ENCODE measurements at places on chromosomes 11 and 22.
A peak's percentile ranks its signal among the peaks of the same experiment; 100 is the strongest.

GRCh38 chr22:22536515-22536914 lies 16.4 kb upstream of the ZNF280A start:
- no peak for DNase-seq

DNA sequence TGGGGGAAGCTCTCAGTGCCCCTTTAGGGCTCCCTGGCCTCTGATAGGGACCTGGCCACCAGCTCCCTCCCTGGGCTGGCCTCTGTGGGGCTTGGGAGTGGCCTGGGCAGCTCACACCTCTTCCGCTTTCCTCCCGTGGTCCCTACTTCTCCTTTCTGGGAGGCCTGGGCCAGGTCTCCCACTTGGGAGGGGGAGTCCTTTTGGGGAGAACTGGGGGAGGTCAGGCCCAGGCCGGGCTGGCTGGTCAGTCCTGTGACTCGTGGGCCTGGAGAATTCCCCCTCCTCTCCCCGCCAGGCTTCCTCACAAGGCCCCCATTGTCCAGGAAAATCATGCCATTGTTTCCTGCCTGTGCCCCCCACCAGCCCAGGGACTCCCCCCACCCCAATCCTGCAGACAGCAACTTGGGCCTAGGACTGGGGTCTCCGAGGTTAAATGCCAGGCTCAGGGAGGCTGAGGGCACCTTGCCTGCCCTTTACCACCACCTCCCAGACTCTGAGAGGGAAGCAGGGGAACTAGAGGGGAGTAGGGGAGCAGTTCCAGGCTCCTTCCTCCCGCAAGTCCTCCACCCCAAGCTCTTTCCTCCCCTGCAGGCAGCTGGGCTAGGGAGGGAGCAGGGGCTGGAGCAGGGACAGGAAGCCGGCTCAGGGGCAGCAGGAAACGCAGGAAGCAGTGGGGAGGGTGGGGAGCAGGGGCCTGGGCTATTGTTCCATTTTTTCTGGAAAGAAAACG lies 2.8 kb downstream of the MAP3K11 start:
- no peak for DNase-seq

GRCh38 chr22:21759093-21759492 lies 23.5 kb upstream of the YPEL1 start:
- no peak for DNase-seq

DNA sequence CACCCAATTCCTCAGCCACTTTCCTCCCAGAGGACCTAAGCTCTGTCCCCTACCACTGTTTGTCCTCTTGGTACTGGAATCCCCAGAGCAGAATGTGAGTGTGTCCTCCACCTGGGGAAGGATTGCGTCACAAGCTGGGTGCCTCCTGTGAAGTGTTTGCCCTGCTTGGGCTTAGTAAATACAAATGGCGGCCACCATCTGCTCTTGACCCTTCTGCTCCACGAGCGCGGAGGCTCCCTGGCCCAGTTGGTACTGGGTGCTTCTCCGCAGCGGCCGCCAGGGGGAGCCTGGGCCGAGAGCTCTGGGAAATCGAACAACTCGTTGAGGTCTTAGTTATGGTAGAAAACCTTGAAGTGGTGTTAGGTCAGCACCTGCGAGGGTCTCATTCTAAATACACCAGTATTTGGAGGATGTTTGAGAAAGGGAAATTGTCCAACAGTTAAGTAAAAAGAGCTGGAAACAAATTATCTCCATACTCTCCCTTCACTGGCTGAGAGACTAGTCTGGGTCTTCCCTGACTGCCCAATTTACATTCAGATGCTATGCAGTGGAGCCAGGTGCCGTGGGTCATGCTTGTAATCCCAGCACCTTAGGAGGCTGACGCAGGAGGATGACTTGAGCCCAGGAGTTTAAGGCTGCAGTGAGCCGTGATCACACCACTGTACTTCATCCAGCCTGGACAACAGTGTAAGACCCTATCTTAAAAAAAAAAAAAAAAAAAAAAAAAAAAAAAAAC lies 74.6 kb upstream of the TEAD1 start:
- peak; percentile 99 for DNase-seq

DNA sequence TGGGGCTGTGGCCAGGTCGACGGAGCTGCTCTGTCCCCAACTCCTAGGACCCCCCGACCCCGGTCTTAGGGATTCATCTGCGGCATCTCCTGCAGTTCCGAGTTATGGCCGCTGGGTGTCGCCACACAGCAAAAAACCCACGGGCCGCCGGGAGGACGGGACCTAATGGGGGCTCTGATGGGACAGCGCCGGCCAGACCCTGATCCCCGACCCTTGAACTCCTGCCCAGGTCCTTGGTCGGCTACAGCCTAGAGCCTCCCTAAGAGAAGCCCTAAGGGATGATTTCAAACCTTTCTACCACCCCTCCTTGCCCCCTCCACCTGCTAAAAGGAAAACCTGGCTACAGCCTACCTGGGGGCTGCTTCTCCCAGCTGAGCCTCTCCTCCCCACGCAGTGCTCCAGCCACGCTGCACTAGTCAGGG lies 30.8 kb upstream of the LRRC10B start:
- DNase-seq: peak; percentile 44

GRCh38 chr22:22706253-22706915 lies 62.0 kb downstream of the GGTLC2 start:
- DNase-seq: no peak

DNA sequence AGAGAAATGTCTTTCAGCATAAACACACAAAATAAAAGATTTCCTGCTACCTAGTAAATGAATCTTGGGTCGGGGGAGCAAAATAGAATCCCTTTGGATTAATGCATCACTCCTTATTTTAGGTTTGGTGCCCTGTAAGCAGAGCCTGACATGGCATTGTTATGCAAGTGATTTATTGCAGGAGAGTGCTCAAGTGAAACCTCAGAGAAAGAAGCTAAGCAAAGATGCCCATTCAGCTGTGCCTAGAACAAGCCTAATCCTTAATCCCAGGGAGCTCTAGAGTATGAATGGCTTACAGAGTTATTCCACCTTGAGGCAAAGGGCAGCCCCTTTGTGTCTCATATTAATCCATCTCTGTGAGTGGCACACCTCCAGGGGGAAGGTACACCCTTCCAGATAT lies 21.1 kb downstream of the C11orf87 start:
- DNase-seq: no peak

DNA sequence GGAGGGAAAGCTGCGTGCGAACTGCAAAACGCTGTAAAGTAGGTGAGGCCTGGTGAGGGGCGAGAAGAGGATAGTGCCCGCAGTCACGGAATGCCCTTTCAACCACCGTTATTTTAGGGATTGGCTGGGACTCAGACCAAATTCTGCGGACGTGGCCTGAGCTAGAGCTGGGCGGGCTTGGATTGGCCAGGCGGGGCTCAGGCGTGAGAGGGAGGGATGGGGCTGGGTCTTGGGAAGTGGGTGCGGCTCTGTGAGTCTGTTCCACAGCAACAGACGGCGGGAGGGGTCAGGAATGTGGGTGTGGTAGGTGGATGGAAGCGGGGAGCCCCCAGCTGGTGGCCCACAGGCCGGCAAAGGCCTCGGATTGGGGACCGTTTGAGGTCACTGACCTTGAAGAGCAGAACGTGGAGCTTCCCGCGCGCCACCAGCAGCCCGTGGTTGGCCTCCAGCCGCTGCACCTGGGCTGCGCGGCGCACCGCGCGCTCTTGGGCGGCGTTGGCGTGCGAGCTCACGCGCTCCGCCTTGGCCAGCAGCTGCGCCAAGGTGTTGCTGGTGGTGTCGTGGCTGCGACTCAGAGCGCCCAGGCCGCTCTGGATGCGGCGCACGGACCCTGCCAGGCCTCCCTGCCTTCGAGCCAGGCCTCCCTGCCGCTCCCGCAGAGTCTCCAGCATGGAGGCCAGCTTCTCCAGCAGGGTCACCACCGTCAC lies 444 bp downstream of the CAVIN3 start:
- no peak for DNase-seq

- DNase-seq: peak; percentile 48
Observed at GRCh38 chr11:36051235-36052144, 107.6 kb downstream of the LDLRAD3 start.

GRCh38 chr22:19844377-19845053 lies 10.2 kb downstream of the GNB1L start:
- DNase-seq: no peak

DNA sequence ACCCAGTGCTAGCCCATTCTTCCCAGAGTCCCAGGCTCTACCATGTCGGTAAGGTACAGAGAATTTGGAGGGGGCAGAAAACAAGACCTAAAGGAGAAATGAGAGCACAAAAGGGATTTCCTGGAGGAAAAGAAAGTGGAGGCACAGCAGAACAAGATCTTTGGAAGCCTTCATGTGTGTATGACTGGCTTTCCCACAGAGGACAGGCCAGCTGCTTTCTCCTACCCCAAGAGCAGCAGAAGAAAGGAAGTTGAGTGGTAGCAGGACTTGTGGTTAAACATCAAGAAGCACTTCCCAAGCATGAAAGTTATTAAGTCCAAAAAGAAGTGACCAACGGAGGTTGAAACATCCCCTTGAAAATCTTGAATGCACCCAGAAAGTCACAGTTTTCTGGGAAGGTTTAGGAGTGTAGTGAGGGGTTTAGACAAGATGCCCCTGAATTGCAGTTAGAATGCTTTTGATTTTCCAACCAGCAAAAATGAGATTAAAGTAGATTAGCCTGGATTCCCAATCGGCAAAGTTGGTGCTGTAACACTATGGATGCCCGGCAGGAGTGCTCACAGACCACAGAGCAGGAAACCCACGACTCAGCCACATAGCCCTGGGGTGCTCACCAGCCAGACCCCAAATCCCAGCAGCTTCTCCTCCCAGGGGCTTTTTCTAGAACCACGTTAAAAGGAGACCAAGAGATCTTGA lies 608 bp downstream of the TMPRSS13 start:
- DNase-seq: no peak

DNA sequence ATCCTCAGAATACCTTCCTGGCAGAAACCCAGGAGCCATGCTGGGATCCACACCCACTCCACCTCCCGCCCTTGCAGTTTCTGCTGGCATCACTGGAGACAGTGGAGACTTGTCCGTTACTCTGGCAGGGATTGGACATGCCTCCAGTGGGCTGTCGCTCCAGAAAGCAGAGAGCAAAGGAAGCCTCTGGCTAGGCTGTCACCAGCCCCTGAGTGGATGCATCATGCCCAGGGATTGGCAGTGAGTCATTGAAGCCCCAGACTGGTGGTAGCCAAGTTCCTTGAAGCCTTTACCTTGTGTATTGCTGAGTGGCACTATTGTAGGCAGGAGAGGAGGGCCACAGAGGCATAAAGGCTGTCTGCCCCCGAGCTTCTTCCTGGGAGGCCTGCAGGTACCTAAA lies 34.8 kb upstream of the E2F8 start:
- no peak for DNase-seq

DNA sequence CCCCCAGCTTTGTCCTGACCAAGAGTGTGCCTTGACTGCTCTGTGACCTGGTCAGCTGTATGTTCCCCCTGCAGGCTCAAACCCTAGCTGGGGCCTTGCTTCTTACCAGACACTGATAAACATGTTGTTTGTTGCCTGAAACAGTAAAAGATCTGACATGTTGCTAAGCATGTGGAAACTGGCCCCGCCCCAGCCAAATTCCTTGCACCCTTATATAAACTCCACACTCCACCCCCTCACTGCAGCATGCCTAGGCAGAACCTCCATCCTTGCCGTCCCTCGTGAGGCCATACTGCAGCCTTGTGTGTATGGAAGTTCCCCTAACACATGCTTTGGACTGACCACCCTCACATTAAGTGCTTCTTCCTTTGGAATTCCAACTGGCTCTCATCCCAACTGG lies 27.3 kb downstream of the LRRC74B start:
- DNase-seq: no peak

DNA sequence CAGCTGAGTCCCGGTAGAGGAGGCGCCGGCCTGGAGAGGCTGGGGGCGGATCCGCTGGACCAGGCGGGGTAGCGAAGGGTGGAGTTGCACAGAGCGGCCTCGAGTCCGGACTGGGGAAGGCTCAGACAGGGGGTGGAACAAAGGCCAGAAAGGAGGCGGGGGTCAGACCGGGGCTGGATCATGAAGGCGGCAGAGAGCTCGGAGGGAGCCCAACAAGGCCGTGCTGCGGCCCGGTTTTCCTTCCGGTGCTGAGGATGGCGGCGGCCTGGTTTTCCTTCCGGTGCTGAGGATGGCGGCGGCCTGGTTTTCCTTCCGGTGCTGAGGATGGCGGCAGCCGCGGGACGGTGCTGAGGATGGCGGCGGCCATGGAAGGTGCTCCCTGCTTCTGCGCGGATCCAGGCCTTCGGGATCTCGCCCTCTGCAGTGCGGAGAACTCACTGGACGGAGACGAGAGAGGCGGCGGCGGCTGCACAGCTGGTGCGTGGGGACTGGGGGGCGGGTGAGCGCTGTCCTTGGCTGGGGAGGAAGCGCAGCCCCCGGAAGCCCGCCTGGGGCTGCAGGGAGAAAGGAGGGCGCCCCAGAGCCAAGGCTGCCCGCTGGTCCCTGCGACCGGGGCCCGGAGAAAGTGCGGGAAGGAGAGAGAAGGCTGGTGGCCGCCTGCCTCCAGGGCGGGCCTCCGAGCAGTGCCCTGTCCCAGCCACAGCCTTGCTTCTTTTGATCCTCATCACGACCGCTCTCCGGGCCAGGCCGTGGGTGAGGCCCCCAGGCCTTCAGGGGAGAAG lies 350.4 kb upstream of the B3GAT1 start:
- DNase-seq: no peak

DNA sequence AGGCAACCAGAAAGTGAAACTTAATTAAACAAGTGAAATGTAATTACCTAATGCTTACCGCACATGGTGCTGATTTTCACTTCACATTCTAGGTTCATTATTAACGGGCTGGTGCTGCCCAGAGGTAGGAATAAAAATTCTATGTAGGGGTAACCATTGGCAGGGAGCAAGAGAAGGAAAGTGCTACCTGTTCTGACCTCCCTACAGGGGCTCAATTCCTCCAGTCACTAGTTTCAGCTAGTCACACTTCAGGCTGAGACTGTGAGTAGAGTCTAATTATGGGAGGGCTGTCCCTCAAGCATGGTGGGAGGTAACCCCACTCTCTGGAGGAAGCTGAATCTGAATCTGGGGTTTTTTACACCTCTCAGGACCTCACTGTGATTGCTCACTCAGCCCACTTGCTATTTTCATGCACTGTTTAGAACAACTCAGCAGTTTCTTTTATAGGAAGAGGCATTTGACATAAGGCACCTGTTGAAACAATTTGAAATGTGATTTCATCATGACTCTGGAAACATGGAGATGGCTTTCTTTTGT lies 75.4 kb downstream of the MAML2 start:
- DNase-seq: no peak

DNA sequence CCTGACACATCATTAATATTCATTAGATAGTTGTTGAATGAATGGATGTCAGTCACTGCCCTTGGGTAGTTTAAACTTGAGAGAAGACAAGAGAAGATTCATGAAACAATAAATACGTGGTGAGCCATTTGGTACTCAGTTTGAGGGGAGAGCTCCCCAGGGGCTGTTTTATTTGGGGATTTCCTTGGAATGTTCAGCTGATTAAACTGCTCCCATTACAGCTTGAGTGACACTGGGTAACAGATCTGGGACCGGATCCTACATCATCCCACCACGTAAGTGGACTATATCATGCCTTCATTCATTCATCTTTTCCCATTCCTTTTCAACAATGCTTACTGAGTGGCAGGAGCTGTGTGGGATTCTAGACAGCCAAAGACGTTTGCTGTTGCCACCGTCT lies 162.0 kb downstream of the FAT3 start:
- DNase-seq: no peak

DNA sequence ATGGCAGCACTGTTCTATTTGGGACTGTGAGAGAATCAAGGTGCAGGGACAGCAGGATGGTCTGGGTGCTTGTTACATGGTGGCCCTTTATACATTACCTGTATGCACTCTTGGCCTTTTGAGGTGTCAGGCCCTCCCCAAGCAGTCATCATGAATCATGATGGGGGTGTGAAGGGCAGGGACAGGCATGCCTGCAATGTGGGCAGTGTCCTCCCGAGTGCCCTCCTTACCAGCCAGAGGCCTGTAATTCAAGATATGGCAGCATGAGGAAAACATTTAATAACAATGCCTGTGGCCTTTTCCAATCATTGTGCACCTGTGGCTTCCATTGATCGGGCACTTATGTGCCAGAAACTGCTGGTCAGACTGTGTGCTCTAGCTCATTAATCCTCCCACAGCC lies 25.5 kb upstream of the CYP2D6 start:
- no peak for DNase-seq
